Heart left ventricle (tissue), 16 donors: ENCODE measurements at places on chromosomes 4 and X. TPM values are rescaled to one million over a fixed set of nuclear protein-coding genes. Genes with fewer than 3 reads are reported as not detected.

DNA sequence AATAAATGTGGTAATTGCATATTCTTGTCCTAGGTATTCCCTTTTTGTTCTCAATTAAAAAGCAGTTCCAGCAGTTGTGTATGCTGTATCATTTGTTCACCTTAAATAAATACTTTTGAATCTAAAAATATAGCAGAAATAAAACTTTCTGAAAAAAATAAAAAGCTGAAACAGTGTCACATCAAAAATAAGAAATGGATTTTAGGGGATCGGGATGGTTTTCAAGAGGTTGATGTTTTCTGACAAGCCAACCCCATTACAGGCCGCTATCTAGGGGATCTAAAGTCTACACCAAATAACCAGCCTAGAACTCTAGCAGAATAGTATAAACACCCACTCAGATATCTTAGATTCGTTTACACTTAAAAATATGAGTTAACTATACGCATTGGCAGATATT, 95.4 kb upstream of the MAML3 start:
- no peak for DNase-seq

Gene ZMAT1
- total RNA-seq: 5.3 TPM

Gene MTMR8
- 0.59 TPM for total RNA-seq

- no peak for DNase-seq
Observed at GRCh38 chrX:77453190-77453589, 6.0 kb downstream of the FGF16 start.

DNA sequence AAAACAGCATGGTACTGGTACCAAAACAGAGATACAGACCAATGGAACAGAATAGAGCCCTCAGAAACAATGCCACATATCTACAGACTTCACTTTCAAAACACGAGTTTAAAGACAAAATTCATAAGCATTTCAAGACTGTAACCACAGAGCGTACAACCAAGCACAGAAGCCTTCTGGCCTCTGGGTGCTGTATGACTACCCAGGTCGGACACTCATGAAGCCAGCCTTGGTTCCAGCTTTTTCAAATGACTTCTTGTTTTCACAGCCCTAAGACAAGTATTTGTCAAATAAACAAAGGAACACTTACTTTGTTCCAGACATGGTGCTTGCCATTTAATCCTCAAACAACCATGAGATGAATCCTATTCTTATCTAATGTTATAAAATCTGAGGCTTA, 536.1 kb upstream of the NR3C2 start:
- no peak for DNase-seq
